Stimulated activated CD4-positive, alpha-beta T cell treated with anti-CD3 and anti-CD28 coated beads, Interleukin-1b, Interleukin-23, amount 100 ng/mL, for 24 hours (primary cell): ENCODE measurements at places on chromosomes 16 and 17.

GRCh38 chr16:19162085-19162484, 6.0 kb upstream of the SYT17 start:
- no peak for DNase-seq

DNA sequence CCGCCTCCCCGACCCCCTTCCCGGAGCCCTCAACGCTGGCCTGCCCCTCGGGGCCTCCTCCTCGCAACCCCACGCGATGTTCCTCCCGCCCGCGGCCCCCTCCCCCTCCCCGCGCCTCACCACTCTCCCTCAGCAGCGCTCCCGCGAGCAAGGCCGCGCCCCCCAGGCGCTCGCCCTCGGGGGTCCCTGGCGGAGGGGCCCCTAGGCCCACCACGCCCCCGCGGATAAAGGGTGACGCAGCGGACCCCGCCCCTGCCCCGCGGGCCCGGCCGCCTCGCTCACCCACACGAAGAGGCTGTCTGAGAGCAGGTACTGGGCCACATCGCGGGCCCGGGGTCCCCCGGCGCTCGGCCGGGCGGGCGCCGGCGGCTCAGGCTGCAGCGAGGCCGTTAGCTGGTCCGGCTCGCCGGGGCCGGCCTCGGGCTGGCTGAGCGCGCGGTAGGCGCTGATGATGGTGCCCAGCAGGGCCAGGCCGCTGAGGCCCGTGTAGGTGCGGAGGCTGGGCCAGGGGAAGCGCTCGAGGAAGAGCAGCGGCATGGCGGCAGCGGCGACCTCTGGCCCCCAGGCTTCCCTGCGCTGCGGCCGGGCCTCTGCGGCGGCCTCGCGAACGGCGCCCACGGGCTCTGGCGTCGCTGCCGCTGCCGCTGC, 430 bp downstream of the AMFR start:
- peak; percentile 14 for DNase-seq

DNA sequence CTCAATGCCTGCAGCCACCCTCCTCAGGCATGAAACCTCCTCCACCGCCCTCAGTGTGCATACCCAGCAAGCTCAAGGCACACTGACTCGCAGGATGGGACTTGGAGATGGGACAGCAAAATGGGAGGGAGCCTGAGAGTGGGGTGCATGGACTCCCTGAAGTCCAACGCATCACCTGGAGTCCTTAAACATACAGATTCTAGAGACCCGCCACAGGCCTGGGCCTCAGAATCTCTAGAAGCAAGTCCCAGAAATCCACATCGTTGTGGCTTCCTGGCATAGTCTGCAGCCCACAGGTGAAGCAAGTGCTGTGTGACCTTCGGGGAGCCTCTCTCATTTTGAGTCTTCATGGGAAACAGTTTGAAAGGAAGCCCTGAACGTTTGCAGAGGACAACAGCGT, 3.6 kb upstream of the TBX21 start:
- no peak for DNase-seq

- DNase-seq, result no peak
Observed at GRCh38 chr17:31373150-31374093, 18.1 kb upstream of the RAB11FIP4 start.
